Activated naive CD4-positive, alpha-beta T cell treated with Interleukin-2 at 50 U/mL for 16 hours (primary cell): ENCODE measurements at places on chromosomes 12 and 14.

GRCh38 chr14:88248606-88249005, 74.5 kb downstream of the KCNK10 start:
- no peak for DNase-seq

DNA sequence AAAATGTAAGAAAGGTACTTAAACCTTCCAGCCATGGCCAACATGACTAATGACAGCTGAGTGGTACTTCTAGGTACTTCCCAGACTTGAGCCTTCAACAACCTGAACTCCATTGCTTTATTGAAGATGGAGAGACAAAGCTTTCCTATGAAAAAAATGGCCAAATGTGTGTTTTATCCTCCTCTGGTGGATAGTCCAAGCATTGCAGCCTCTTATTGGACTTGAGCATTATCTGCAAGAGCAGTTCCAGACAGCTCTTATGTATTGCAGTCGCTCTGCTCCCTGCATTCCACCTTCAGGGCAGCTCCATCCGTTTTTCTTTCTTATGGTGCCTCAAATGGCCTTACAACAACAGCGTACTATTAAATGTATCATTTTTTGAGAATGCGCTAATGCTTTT, 588.2 kb downstream of the NRXN3 start:
- DNase-seq: no peak

- DNase-seq: no peak
Observed at GRCh38 chr12:52720365-52720886, 17.1 kb upstream of the KRT77 start.

DNA sequence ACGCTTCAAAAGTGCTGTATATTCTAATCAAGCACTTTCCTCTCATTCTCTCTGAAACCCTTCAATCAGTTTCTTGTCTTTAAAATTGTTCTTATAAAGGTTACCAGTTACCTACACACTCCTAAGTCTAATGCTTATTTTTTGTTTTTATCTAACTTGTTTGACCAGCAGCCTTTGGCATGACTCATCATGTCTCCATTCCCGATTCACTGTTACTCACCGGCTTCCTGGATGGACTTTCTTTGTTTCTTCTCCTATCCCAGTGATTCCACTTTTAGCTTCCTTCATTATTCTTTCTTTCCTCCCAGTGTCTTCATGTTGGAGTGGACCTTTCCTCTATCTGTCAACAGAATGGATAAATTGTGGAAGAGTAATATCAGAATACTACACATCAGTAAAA, 368.6 kb upstream of the CCDC196 start:
- DNase-seq: no peak

- no peak for DNase-seq
Observed at GRCh38 chr12:98256830-98257229, 258.6 kb upstream of the TMPO start.

DNA sequence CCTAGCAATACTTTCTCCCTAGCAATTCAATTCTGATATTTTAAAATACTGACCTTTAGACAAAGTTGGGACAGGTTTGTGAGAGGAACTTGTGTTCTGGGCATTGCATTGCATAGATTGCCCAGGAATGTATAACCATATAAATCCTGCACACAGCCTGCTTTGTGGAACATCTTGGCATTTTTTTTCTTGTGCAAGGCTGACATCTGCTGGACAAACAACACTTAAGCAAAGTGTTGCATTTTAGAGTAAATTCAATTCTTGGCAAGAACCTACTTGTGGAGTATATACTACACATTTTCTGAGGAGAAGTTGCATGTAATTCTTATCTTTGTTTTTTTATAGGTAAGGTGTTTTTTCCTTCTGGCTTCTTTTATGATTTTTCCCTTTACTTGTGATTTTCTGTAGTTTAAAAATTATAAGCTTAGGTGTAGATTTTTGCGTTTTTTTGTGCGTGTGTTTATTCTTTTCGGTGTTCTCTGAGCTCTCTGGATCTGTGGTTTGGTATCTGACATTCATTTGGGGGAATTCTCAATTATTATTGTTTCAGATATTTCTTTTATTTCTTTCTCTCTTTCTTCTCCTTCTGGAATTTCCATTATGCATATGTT, 26.4 kb downstream of the TESPA1 start:
- peak; percentile 35 for DNase-seq

GRCh38 chr14:33943096-33943883, 7.6 kb downstream of the EGLN3 start:
- no peak for DNase-seq

DNA sequence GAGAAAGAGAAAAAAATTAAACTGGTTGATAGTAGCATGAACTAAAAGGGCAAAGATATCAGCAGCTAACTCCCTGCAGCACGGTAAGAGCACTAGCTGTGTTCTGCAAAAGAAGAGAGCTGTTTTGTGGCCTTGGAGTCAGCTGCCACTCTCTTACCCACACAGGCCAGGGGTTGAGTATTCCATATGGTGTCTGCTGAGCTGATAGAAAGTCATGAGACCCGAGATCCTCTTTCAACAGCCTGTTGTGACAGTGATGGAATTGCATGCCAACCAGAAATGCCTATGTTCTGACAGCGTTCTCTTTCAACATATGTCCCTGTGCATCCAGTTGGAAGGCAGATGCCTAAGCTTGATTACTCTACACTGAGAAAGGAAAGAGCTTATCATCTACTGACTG, 39.9 kb downstream of the TMTC1 start:
- DNase-seq: no peak

GRCh38 chr12:39205969-39206368, 237.0 kb downstream of the KIF21A start:
- DNase-seq: no peak

DNA sequence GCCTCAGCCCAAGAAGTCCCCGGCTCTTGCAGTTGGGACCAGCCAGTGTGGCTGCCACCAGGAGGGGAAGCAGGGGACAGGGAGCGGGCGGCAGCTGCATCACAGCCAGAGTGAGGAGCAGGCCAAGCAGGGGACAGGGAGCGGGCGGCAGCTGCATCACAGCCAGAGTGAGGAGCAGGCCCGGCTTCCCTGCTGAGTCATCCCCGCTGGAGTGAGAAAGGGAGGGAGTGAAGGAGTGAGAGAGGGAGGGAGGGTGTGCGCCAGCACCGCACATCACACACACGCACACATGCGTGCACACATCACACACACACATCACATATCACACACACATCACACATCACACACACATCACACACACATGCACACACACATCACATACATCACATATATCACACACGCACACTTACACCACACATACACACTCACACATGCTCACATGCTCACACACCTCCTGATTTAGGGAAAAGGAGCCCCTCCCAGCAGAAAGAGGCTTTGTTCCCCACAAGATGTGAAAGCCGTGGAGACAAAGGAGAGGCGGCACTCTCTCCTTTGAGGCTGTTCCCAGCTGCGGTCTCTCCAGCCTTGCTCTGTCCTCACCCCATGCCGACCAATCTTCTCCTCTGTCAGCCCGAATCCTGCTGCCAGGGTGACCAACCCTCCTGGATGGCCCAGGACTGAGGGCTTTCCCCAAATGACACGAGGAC, 16.7 kb upstream of the ZDHHC22 start:
- DNase-seq: no peak

- DNase-seq: no peak
Observed at GRCh38 chr12:47778881-47779280, 5.8 kb downstream of the SLC48A1 start.

GRCh38 chr14:47637753-47638152, 37.7 kb downstream of the MDGA2 start:
- no peak for DNase-seq

DNA sequence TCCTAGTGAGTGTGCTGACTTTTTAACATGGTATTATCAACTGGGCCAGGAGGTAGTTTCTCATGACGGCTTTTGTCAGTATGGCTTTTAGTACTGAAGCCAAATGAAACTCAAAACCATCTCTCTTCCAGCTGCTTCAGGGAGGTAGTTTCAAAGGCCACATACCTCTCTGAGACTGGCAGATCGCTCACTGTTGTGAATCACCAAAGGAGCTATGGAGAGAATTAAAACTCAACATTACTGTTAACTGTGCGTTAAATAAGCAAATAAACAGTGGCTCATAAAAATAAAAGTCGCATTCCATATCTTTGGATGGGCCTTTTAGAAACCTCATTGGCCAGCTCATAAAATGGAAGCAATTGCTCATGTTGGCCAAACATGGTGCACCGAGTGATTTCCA, 141.1 kb downstream of the HMGA2 start:
- DNase-seq: no peak

GRCh38 chr12:70044167-70044566, 199.1 kb upstream of the CNOT2 start:
- no peak for DNase-seq

DNA sequence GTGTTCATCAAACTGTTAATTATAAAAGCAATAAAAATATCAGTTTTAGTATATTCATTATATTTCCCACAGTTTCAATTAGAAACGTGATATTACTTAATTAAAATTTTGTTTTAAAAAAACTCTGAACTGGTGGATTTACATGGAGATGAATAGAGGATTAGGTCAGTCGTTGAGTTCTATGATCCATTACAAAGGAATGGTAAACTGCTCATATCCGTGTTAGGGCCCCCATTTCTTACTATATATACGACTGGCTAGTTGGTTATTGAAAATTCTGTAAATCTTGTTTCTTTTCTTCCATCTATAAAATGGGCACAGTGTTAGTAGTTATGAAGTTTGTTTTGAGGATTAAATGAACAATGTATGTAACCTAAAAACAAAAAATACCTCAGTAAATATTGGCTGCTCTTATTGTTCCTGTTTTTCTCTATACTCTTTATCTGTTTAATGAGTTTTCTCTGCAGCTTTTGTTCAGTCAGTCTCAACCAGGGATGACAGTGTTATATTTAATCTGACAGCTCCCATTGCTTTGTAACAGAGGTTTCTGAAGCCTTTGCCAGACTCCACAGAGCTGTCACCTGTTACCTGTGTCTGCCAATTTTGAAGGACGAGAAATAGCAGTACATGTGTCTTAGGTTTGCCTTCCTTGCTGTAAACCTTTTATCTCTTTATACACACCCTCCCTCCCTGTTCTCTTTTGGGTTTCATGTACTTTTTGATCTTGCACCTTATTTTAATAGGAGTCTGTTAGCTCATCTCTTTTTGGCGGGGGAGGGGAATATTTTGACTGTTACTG, 41.5 kb downstream of the FRS2 start:
- no peak for DNase-seq

DNA sequence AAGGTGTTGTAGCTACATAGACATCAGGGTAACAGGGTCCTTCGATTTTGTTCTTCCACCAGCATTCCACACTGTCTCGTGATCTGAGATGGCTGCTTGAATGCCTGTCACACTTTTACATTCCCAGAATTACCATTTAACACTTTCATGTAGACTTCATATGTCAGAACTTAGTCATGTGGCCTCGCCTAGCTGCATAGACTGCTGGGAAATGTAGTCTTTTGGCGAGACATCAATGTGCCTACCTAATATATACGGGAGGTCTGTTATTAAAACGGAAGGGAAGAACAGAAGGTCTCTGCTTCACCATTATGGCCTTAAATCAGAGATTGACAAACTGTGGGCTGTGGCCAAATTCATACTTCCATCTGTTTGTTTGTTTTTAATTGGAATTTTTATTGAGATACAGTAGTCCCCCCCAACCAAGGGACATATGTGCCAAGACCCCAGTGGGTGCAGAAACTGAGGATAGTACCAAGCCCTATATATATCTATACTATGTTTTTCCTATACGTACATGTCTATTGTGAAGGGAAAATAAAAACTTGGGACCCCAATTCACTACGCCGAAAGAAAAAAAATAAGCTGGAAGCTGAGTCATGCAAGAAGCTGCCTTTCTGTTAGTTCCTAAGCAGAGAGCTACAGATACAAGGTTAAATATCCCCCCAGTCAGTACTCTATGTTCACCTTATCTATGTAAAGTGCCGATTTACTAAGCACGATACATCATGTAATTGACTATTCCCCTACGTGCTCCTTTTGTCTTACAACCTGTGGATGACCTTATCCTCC, 11.3 kb upstream of the HRK start:
- DNase-seq: no peak

DNA sequence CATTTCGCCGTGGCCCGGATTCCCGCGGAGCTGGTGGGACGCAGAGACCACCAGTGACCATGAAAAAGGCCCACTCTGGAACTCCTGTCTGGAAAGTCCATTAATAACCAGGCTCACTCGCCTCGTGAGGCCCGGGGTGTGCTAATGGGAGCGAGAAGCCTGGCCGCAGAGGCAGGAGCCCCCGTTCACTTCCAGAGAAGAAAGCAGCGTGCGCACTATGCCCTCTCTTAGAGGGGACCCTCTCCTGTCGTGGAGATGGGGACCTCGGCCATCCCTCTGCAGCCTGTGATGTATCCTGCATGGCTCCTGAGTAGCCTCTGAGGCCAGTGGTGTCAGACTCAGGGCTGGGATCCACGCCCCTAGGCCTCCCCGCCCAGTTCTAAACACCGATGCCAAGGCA, 134.1 kb upstream of the VRK1 start:
- no peak for DNase-seq

DNA sequence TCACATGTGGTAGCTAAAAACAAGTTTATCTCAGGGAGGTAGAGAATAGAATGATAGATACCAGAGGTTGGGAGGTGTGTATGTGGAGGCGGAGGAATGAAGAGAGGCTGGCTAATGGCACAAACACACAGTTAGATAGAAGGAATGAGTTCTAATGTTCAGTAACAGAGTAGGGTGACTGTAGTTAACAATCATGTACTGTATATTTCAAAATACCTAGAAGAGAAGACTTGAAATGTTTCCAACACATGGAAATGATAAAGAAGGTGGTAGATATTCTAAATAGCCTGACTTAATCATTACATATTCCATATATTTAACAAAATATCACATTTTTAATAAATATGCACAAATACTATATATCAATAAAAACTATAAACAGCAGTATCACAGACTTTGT, 8.9 kb upstream of the IFNG-AS1 start:
- DNase-seq: no peak

- DNase-seq: no peak
Observed at GRCh38 chr14:72311116-72311515, 378.9 kb downstream of the RGS6 start.

DNA sequence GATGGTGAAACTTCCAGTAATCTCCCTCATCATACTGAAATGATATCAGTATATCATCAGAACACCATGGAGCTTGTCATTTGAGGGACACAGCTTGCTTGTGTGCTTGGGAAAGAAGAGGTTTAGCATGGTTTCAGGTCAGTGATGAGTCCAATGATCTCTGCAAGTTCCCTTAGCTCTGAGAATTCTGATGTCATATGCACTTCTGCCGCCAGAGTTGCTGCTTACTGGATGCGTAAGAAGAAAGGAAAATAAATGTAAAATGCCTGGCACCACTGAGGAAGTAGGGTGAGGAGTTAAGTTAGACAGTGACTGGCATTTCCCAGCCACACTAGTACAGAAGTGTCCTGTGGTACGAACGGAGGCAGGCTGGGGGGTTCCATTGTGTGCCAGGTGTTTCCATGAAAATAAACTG, 22.6 kb downstream of the PRKCH start:
- DNase-seq: peak; percentile 44

DNA sequence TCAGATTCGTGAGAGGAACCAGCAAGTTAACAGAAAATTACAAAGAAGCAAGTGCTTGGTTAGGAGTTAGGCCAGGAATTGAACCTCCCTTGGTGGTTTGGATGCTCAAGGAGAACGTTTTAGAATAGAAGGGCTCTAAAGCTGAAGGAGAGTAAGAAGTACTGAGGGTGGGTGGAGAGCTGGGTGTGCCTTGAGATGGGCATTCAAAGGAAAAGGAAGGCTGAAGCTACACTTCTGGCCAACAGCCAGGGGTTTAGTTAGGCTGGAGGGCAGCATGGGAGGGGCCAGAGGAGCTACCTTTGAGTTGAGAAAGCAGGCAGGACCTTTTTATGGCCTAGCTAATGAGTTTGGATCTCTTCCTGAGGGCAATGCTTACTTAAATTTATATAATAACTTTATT, 421.2 kb downstream of the CCDC91 start:
- no peak for DNase-seq
